Tongue (tissue), 3 donors: ENCODE measurements at places on chromosomes 13 and 19. TPM values are rescaled to one million over a fixed set of nuclear protein-coding genes. Genes with fewer than 3 reads are reported as not detected.

The CD209 gene
- 2.7 TPM for total RNA-seq

The CEBPA gene
- 14.6 TPM for total RNA-seq

DNA sequence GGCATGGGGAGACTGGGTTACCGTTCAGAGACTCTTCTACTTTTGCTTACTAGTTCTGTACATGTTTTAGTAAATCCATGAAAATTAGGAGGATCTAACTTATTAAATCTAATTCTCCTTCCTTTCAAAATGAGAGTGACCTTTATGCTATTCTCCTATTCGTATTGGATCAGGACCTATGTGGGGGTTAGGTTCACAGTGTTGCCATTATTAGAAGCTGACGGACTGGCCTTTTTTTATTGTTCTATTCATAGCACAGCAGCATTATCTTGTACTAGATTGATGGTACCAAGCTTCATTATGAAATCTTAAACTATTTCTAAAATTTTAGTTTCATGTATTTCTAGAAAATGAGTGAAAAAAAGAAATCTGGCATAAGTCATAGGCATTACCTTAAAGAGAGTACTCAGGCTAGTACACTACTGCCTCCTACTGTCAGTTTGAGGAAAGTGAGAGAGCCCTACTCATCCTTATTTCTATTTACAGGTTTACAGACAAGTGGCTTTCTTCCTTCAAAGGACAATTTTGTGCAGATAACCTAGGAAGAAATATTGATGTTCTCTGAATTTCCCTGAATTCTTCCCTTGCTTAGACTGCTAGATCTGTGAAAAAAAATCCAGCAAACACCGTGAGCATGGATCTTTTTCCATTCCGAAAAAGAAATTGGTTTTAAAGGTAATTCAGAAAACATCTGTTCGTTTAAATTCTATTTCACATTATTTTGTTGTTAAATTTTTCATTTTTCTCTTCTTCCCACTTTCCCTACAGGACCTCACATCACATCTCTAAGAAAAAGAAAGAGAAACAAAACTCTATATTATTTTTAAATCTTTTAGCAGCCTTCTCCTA is 485.5 kb downstream of the DIAPH3 start:
- DNase-seq, result peak; percentile 71

DNA sequence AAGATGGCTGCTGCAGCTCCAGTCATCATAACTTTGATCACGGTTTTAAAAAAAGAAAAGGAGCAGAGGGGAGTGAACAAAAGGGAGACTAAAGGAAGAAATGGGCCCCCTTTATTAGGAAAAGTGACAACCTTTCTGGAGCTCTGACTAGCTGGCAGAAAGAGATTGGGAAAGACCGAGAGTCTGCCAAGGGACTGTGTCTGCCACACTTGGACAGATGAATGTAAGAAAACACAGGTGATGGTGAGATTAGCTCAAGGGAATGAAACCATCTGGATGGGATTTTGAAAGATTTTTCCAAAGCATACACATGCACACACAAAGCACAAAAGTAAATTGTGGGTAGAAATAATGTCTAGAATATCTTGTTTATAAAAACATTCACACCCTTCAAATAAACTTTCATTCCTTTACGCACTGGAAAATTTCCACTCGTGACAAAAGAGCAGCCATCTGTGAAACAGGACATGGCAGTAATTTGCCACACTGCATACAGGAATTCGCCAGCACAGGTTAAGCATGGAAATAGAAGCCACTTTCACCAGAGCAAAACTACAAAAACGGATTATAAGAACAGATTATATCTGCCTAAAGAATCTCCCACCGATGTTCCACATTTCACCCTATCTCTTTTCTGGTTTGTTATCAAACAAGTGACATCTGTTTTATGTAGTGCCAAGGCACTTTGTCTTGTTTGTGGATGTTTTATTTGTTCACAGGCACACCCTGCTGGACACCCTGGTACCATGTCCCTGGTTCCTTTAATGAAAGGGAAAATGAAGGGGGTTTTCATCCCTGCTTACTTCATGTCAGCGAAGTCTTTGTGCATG is 819.5 kb downstream of the DIAPH3 start:
- DNase-seq, result no peak

GRCh38 chr13:95707442-95708390 is 30.8 kb downstream of the DNAJC3 start:
- DNase-seq, result no peak

The CYP4F12 gene
- 25.2 TPM for total RNA-seq

DNA sequence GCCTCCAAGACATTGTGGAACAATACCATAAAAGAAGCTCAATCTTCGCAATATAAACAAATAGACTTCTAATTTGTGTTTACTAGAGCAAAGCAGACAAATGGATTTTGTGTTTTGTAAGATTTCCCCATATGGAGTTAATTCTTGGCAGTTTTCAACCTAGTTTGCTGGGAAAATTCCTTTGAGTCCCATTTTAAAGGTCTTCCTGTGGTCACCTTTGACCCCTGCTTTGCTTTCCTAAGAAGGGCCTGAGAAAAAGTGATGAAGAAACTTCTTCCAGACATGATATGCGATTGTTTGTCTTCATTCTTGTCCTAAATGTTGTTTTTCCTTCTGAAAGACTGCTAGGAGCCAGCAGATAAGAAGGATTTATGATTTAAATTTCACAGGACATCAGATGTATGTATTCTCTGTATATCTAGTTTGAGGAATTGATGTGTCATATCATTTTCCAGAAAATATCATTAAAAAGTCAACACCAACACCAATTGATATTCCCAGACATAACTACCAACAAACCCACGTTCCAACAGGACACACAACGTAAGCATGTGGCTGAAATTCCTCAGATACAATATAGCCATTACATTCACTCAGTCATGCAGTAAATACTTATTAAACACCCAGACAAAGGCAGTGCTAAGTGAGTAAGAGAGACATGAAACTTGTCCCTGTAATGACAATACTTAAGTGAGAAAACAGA is 276.4 kb downstream of the LHFPL6 start:
- DNase-seq, result no peak

The ISYNA1 gene
- 49.3 TPM for total RNA-seq

DNA sequence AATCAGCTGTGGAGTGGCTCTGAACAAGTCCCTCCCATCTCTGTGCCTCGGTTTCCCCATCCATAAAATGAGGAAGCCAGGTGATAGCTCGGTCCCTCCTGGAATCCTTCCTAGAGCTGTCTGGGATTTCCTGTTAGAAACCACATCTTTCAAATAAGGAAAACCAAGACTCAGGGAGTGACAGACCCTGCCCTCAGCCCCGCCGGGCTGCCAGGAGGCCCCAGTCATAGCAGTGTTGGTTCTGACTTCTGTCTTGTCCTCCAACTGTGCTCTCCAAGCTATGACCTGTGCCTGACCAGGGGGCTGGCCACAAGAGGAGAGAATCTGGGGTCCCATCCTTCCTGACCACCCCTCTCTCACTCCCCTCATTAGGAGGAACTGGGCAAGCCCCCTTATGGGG is 1.1 kb upstream of the SHD start:
- DNase-seq, result no peak
